ENCODE measurements at places on chromosomes 2 and 18.

DNA sequence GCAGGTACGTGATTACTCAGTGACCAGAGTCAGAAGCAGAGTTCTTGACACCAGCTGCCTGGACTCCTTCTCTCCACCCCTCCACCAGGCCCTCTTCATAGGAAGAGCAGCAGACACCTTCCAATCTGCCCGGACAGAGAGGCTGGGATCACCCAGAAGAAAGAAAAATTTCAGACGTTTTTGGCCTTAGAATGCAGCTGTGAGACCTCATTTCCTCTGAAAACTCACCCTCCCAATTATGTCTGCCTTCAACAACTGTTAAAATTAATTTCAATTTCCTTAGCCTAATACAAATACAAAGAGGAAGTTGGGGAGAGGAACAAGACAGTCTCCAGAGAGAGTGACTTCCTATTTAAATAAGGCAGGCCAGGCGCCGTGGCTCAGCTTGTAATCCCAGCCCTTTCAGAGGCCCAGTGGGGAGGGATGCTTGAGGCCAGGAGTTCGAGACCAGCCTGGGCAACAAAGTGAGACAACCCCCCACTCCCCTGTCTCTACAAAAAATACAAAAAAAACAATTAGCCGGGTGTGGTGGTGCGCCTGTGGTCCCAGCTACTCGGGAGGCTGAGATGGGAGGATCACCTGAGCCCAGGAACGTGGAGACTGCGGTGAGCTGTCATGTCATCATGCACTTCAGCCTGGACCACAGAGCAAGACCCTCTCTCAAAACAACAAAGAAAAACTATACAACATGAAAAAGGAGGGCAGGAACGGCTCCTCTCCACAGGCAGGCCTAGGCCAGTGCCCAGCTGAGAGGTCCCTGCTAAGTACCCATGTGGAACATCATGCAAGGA, 1.6 kb downstream of the SLC66A2 start:
- no peak for DNase-seq

GRCh38 chr2:219281588-219281987, 2.4 kb downstream of the DNAJB2 start:
- no peak for DNase-seq

GRCh38 chr18:13035249-13035914, 44.2 kb downstream of the CEP192 start:
- no peak for DNase-seq

GRCh38 chr18:11840493-11840892, 10.7 kb upstream of the CHMP1B start:
- no peak for DNase-seq

DNA sequence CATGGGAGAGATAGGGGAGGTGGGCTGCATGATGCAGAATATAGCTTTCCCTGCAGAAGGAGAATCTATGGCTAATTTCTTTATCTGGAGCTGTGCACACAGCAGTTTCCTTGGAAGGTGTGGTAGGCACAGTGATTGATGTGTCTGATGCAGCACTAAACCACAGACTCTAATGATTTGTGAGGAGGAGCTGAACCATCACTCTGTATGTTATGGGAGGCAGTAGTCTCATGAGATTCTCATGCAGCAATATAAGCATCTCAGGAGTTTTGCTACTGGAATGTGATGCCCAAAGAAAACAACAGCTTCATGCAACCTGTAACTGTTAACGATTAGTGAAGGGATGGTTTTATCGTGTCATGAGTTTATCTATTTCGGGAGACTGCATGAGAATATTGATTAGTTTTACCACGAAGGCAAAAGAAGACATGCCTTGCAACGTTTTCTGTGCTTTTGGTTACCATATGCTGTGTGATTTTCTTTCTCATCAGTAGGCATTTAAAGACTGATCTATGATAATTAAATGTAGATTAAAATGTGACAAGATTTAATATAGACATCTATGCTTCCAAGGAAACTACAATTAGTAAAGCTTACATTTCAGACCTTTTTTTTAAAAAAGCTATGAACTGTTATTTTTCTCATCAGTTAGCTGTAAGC, 286.8 kb downstream of the ARL6IP6 start:
- DNase-seq: no peak

- DNase-seq: no peak
These were observed 192.6 kb downstream of the MGAT5 start for GRCh38 chr2:134446383-134447017.

- DNase-seq: no peak
These were observed 72.2 kb upstream of the MFF start for GRCh38 chr2:227252831-227253230.

GRCh38 chr2:136013955-136014354, 28.5 kb upstream of the DARS1 start:
- DNase-seq: no peak

DNA sequence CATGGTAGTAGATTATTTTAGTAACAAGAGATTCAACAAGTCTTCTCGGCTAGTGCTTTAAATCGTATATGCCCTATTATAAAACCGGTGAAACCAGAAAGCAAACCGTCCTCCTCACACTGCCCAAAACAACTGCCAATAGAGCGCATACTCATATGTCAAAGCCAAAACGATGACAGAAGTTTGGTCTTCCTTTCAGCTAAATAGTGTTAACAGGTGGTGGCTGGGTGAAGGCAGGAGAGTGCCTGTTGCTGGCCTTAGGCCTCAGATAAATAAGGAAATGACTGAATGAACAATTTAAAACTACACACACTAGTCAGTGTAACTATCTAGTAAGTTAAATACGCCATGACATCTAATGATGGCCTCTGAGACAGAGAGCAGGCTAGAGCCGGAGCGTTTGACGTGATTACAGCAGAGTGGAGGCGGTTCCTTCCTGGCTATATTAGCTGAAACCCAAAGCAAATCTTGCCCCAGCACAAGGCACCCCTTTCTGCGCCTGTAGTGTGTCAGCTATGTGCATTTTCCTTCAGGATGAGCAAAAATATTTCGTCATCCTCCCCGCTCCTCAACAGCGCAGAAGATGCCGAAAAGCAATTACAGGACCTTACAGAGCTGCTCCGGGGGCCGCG, 1.6 kb downstream of the LONRF2 start:
- DNase-seq: no peak

DNA sequence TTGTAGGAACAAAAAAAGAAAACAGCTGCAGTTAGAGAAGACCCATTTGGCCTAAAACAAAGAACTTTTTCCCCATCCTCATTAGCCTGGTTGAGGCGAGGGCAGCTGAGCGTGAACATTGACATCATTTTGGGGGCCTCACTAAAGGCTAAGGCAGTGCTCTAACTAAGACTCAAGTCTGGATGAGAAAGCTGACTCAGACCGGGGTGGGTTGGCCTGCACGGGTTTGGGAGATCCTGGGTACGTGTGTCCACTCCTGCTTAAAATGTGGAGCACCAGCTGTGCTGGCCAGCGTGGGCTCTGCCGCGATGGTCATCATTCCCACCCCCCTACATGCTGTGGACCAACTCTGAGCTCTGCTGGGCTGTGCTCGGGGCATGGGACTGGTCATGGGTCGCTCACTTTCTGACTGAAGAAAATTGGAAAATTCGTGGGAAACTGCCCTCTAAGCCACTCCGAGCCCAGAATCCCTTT, 86.0 kb upstream of the TMEM247 start:
- DNase-seq: no peak

DNA sequence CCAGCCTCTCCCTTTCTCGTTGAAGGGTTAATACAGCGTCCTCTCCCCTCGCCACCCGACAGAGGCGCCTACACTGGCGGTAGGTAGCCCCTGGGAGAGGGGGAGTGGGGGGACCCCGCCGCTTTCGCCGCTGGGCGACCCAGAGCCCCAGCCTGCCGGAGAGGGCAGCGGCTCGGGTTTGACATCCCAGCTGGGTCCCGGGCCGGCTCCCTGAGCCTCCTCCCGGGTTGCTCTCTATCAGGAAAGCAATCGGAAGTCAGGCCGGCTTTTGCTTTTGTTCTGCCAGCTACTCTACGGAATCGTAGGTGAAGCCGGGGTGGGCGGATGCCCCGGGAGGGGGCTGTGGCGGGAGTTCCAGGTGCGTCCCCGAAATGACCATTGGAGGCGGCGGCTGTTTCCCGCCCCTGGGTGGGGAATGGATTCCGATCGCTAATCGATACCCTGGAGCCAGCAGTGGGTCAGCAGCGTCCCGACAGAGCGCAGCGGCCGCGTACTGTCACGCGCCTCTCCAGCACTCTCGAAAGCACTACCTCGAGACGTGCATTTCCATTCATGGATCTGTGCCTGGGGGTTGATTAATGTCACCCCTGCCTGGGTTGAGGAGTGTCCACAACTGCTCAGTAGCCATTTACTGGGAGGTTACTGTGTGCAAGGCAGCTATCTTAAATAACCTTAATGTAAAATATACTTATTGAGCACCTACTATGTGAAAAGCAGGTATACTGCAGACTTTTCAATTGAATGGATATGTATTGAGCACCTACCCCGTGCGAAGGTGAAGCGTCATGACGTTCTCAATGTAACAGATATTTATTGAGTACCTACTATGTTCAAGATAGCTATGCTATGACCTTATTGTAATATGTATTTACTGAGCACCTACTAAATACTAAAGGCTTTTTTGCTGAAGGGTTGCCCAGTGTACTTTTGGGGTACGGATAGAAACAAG, 1.1 kb downstream of the MAPK4 start:
- no peak for DNase-seq

GRCh38 chr2:111161971-111162370, 41.3 kb downstream of the BCL2L11 start:
- no peak for DNase-seq

DNA sequence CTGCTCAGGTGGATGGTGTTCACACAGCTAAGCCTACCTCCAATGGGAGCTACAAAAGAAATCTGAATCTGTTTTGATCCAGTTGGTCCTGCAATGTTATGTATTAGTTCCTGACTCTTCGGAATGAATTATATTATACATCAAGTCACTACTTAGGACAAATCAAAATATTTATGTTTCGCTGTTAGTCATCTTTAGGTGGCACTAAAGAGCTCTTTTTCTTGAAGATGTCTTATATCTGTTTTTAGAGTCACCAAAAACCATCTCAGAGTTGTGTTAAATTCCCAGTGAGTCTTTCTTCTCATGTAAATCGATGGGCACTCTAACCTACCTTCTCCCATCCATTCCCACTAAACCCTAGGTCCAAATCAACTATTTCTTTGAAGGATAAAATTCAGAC, 2.2 kb downstream of the DNER start:
- DNase-seq: no peak

GRCh38 chr2:108605947-108606346, 71.7 kb downstream of the LIMS1 start:
- DNase-seq: peak; percentile 67

DNA sequence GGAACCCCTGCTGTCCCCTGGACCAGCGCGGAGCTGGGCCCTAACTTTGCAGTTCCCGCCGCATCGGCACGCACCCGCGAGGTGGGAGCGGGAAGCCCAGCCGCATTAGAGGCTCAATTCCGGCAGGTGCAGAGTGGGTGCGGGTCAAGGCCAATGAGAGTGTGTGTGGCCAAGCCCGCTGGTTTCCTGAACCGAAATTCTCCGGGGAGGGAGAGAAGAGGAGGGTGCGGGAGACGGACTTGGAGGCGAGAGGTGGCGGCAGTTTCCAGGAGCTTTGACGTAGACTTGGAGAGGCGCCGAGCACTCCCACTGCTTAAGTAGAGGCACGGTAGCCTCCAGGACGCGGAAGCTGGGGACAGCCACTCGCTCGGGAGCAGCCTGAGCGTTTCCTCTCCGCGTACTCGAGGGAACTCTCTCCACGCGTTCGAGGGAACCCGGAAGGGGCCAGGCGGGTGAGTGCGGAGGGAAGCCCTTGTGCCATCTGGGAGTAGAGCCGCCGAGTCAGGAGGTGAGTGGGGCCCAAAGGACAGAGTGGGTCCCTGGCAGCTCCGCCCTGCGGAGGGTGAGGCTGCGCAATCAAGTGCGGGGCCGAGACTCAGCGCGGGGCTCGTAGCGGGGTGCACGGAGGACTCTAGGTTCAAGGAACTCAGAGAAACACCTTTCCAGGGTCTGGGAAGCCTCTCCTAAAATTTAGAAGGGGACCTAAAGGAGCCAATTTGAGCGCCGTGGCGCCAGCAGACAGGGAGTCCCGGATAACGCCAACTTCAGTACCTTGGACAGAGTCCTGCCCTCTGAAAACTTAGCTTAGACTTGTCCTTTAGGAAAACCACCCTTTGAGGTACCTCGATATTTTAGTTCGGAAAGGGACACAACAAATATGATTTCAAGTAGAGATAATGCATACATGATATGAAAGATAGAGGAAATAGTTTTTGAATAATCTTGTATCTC, at the start of gene FAM237A:
TSS of gene FAM237A (plus strand) at position 413 of the 951 bp plus-strand sequence. CDS start 1,750 bp downstream, outside the sequence.
- peak; percentile 25 for DNase-seq

- DNase-seq: no peak
These were observed 262.1 kb downstream of the MYCN start for GRCh38 chr2:16202266-16203020.

DNA sequence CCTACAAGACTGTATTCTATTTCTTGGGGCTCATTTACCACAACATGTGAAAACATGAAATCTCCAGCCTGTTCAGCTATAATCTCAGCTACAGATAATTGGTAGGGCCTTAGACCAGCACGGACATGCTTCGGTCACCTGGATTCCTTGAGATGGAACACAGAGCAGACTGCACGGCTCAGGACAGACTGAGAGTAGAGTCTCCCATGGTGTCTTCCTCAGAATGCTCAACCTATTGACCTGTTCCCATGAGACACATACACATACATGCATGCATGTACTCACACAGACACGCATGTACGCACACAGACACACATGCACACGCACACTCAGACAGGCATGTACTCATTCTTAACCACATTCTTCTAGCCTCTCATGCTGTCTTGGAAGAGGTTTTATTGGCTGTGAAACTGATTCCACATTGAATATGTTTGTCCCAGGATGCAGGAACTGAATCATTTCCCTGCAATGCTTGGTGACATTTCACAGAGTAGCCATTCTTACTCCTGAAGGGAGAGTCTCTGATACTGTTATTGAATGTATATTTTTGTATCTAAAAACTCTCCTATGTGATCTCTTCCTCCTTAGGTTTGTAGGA, 23.5 kb upstream of the BZW1 start:
- DNase-seq: no peak

GRCh38 chr18:58671632-58672564, 633 bp downstream of the MALT1 start:
- DNase-seq: peak; percentile 57

DNA sequence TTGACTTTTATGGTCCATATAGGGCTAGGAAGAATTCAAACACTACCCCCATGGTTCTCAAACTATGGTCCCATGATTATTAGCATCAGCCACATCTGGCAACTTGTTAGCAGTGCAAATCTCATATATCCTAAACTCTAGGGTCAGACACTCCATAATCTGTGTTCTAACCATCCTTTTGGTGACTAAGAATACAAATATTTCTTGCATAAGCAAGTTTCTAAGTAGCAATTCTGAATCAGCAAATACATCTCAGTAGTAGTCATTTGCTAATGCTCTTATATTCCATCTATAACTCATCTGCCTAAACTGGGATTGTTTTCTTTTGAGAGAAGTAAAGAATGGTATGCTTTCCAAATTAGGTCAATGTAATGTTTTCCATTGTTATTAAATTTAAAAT, 447.3 kb downstream of the TMX3 start:
- DNase-seq: no peak
